ENCODE measurements at places on chromosomes 4 and X. TPM values are rescaled to one million over a fixed set of nuclear protein-coding genes. Genes with fewer than 3 reads are reported as not detected.

ADAM29 gene
- not detected for total RNA-seq

- H3K4me3 ChIP-seq, result no peak overlapping the region
- H3K27me3 ChIP-seq, result no peaks in the 10 kb centered on the region
- no peaks in the 10 kb centered on the region for H3K36me3 ChIP-seq
- no peak for DNase-seq
- H3K27ac ChIP-seq, result no peak overlapping the region
Measured at GRCh38 chr4:16707874-16708273, 190.6 kb downstream of the LDB2 start.

DNA sequence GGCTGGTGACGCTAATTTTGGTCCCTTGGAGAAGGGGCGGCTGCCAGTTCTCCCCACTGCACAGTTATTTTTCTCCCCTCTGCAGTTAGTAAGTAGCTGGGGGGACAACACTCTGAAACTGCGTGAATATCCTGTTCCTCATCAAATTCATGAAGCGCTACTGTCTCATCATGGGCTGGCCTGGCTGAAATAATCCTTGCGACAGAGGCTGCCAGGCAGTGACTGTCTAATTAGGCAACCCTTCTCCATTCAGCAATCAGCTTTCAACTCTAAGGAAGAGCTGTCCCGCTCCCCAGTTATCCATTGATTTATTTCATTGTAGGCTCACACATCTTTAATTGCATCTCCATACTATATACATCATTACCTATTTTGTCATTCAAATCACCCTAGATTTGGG lies 8.2 kb downstream of the SH3TC1 start:
- peaks cover 6% of the 10 kb centered on the region for H3K4me1 ChIP-seq
- DNase-seq, result peak; percentile 65
- no peaks in the 10 kb centered on the region for H3K27me3 ChIP-seq
- no peak overlapping the region for H3K4me3 ChIP-seq
- no peak overlapping the region for H3K27ac ChIP-seq

ERAS gene
- total RNA-seq, result not detected

LUZP4 gene
- total RNA-seq, result not detected

MAML3 gene
- 13.1 TPM for total RNA-seq

Data from upper lobe of right lung (tissue), 1 donor.